ENCODE measurements at places on chromosomes 1 and 21. TPM values are rescaled to one million over a fixed set of nuclear protein-coding genes. Genes with fewer than 3 reads are reported as not detected.

DNA sequence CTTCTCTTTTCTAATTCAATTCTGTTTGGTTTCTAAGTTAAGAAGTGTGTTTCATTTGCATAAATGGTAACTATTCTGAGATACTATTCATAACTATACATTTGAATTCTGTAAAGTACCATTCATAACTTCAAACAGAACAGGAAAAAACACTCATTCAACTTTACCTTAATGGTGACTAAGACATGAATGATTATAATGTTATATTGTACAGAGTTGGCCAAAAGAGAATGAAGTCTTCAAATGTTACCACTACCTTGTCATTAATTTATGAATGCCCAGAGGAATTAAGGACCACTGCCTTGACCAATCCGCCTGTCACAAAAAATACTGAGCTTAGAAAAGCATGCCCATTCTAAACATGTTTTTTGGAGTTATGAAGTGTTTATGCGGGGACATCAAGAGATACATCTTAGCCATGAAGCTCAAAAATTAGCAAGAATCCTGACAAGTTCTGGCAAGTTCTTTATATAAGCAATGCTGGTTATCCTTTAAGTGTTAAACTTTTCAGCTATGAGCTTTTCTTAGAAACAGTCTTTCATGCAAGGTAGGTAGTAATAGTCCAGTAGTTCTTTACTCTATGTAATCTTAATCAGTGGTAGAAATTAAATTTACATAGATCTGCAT lies 7.9 kb downstream of the WASF2 start:
- DNase-seq: no peak

DNA sequence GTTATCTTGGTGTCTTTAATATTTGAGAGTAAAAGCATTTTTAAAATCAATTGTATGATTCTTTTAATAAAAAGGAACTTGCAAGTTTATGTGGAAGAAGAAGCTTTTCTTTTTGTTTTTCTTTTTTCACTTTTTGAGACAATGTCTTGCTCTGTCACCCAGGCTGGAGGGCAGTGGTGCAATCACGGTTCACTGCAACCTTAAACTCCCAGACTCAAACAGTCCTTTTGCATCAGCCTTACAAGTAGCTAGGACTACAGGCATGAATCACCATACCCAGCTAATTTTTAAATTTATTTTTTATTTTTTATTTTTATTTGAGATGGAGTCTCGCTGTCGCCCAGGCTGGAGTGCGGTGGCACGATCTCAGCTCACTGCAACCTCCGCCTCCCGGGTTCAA lies 34.1 kb downstream of the CMPK1 start:
- DNase-seq: no peak

DNA sequence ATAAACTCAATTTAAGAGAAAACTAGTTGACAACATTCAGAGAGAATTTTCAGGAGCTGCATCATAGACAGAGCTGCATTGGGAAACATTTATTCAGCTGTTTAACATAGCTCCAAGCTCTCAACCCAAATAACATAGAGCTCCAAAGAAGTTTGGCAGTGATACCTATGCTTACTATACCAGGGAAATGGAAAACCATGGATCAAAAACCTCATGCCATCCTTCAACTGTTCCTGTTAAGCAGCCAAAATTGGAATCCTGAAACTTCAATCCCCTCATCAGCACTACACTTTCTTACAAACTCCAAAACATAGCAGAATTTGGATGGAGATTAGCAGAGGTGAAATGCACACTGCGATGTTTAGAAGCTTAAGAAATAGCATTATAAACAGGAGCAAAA lies 164.4 kb downstream of the USH2A start:
- DNase-seq: no peak

GRCh38 chr1:195709821-195710220 lies 898.4 kb downstream of the KCNT2 start:
- no peak for DNase-seq

DNA sequence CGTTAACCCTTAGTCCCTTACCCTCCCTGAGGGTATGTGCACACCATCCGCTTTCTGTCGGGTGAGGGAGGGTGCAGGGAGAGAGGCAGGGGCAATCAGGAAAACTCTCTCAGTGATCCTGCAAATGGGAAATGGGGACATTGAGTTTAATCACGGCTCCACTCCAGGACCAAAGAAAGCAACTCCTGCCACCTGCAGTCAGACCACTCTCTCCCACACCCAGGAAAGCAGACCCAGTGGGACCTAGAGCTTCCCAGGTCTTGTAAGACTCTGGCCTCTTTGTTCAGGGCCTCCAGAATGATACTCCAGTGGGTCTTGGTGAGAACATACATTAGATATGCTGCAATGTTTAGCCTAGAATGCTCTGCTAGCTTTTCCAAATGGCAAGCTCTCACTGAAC lies 71.5 kb downstream of the GNG12 start:
- no peak for DNase-seq

- DNase-seq: no peak
Measured at GRCh38 chr1:172971241-172971640, 79.5 kb downstream of the TNFSF18 start.

- no peak for DNase-seq
Measured at GRCh38 chr1:165910764-165911421, 83.5 kb downstream of the UCK2 start.

DNA sequence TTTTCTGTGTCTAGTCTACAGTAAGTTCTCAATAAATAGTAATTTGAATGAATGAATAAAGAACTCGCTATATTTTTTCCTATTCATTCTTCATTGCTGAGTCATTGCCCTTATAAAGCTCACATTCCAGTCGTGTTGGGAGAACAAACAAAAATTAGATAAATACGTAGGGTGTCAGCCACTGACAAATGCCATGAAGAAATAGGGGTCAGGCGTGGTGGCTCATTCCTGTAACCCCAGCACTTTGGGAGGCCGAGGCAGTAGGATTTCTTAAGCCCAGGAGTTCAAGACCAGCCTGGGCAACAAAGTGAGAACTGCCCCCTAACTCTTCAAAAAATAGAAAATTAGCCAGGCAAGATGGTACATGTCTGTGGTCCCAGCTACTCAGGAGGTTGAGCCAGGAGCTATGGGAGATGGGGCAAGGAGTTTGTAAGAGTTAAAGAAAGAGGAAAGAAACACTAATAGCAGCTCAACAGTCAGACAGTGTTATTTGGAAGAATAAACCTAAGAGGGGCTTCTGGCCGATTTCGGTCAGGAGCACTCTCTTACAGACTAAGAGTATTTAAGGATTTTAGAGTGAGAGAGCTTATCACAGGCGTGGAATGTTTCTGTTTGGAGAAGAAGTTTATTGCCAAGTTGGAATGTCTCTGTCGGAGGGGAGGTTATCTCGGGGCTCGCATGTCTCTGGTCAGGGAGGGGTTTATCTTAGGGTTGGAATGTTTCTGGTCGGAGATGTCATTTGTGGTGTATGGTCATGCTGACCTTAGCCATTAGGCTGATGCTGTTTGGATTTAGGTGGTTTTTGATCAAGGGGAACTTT lies 1.8 kb upstream of the CHML start:
- DNase-seq: no peak

- DNase-seq: no peak
Measured at GRCh38 chr1:198199105-198199504, 42.3 kb downstream of the NEK7 start.

DNA sequence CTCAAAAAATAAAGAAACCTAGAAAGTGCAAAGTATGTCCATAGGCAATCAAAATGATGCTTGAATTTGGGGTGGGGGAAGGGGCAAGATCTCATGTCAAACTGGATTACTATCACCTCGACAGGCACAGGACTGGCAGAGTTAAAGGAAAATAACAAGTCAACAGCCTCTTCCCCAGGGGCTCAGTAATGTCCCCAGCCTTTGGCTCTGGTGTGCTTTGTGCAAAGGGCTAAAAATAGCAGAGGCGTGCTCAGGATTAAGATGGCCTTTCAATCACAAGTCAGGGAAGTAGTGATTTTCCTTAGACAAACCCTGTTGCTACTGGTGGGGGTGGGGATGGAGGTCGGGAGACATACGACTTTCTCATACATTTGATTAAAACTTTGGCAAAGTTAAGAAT lies 63.5 kb upstream of the OLIG2 start:
- no peak for DNase-seq

DNA sequence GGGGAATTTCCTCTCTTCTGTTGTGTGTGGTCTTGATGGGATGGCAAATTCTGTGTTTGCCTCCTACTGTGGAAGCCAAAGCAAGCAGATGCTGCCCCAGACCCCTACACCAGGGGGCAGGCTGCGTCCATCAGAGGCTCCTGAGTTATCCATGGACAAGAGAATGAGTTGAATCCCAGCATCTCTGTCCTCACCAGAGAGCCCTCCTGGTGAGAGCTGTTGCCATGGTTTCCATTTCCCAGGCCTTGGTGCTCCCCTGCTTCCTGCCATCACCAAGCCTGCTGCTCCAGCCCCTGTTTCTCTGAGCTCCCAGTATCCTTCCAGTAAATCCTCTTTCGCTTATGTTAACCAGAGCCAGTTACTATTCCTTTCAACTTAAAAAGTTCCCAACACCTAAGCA lies 20.4 kb upstream of the GNG12 start:
- no peak for DNase-seq

GRCh38 chr1:184827600-184828368 lies 73.1 kb upstream of the EDEM3 start:
- no peak for DNase-seq

- DNase-seq: no peak
Measured at GRCh38 chr1:203360547-203361185, 9.7 kb upstream of the FMOD start.

The SLAMF7 gene
- 0.46 TPM for polyA plus RNA-seq

The TMEM79 gene
- polyA plus RNA-seq: 4.3 TPM

The UCHL5 gene
- polyA plus RNA-seq: 36.3 TPM

The NPHS2 gene
- not detected for polyA plus RNA-seq

The JAM2 gene
- 38.1 TPM for polyA plus RNA-seq
